ENCODE measurements at places on chromosomes 2 and 18.
A peak's percentile ranks its signal among the peaks of the same experiment; 100 is the strongest.

- no peak for DNase-seq
Observed at GRCh38 chr2:15389895-15390294, 171.2 kb downstream of the NBAS start.

GRCh38 chr18:13564579-13564978, 161.8 kb downstream of the FAM210A start:
- no peak for DNase-seq

GRCh38 chr2:151973013-151973900, 125.6 kb downstream of the CACNB4 start:
- DNase-seq = no peak

DNA sequence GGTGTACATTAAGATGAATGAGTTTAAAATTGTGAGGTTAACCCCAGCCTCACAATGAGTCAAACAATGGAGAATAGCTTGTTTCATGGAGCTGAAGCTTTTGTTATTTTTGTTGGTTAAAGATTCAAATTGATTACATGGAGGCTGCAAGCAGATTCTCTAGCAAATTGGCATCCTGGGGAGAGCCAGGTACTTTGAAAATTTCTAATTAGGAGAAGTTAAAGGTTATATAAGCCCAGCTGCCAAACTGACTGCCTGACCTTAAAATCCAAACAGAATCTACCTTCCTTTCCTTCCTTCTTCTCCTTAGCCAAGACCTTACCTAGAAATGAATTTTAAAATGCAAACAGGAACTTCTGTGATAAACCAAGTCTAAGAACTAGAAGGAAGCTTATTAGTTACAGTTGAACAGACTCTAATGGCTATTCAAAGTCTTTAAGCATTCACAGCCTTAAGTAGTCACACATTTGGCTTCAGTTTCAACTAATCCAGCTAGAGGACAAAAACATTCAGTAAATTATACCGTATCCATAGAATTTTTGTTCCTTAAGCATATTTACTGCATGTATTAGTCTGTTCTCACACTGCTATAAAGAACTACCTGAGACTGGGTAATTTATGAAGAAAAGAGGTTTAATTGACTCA, 31.5 kb upstream of the PGAP1 start:
- DNase-seq = no peak

GRCh38 chr2:228239207-228239906, 57.9 kb upstream of the SPHKAP start:
- DNase-seq = no peak

GRCh38 chr2:56347881-56348280, 164.1 kb downstream of the CCDC85A start:
- no peak for DNase-seq

GRCh38 chr18:67876871-67877270, 360.4 kb upstream of the DSEL start:
- no peak for DNase-seq

GRCh38 chr18:36311026-36311570, 13.6 kb downstream of the FHOD3 start:
- no peak for DNase-seq

- DNase-seq = peak; percentile 94
Observed at GRCh38 chr2:112254466-112255240, at the start of gene ZC3H8. ZC3H8 (minus strand) TSS chr2:112255042; CDS start chr2:112254981, 61 bp downstream.

DNA sequence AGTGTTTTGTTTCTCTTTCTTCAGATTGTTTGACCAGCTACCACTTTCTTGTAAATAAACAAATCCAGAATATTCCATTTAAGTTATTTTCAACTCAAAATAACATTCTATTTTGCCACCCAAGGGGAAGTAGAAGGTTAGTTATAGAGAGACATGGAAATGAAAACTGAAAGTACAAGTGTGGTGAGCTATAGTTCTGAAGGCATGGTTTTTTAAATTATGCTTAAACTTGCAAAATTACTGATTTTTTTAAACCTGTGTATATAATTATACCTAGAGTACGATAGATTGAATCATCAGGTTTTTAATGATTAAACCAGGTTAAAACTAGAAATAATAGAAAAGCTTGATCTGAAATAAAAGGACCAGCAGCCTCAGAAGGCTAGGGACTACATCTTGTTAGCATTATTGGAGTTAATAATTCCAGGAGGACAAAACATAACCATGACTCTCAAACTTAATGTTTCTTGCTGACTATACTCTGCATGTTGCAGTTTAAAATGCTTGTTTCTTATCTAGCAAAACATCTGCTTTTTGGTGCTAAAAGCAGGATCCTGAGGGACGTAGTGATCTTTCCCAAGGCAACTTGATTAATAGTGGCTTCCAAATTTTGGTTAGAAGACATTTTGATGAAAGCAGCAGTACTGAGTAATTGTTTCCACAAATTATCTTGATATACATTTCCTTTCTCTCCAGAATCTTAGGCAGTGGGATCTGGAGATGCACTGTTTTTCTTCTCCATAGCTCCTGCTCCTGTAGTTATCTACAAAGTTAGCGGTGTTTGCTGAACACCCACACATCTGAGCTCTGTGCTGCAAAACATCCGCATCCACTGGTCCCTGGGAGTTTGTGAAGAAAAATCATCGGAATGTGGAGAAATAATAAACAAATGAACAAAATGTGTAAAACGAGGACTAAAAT, 327.2 kb upstream of the PKDCC start:
- no peak for DNase-seq

DNA sequence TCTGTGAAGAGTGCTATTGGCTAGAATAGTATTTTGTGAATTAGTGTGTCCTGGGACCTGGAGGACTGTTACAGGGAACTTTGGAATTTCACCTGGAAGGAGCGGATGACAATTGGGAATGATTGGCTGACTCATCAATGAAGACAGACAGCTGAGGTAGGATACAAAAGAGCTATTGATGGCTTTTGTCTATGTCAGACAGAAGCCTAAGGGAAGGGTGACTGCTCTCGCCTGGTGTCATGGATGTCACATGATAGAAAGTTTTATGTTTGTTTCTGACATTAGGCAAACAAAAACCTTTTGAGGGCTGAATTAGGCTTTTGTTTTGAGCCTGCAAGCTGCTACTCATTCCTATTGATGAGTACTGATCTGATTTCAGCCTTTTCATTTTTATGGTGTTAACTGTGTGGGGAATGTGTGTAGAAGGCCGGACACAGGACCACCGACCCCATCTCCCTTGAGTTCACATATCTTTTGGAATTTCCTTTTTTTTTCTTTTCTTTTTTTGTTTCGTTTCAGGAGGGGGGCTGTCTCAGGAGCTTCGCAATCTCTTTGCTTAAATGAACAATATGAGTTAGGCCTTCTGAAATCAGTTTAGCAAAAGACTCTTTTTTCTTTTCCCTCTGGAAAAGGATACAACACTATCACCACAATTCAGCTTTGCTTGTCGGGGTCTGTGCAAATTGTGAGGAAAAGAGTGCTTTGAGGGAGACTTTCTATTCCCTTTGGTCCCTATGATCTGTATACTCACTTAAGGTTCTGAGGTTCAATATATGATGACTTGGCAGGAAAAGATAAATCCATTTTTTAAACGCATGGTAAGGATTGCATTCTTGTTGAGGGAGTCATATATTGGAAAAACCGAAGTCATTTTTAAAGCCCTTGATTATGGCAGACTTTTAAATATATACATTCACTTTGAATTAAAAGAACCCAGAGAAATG, 207.9 kb upstream of the FIGN start:
- no peak for DNase-seq

- DNase-seq = no peak
Observed at GRCh38 chr2:200278694-200279316, 27.7 kb upstream of the SPATS2L start.

DNA sequence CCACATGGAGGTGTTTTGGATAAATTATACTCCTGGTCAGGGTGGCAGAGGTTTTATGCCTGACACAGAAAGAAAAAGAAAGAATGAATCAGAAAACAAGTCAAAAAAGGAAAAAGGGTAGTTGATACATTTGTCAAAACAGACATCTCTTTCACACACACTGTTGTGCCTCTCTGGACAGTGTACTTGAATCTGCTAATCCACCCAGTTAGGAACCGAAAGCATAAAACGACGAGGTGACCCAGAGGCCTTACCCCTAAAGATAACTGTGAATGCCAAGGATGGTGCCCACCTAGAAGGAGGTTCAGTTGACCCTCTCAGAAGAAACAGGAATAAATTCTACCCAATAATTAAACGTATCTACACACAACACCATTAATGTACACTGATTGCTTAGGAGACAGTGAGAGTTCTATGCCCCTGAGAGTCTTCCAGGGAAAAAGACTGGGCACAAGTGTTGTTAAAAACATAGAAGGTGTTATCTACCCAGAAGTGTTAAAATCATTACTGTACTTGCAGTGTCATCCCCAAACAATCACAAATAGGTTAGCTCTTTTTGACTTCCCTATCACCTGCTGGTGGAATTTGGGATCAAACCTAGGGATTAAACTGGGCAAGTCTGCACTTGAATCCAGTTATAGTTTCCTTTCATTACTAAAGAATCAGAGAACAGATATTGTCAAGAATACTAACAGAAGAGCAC, 123.2 kb upstream of the DNAJC10 start:
- DNase-seq = no peak

Data from stimulated activated CD4-positive, alpha-beta T cell treated with anti-CD3 and anti-CD28 coated beads, Interleukin-1b, Interleukin-23, amount 100 ng/mL, for 1 hour (primary cell).